ENCODE measurements at places on chromosomes 5 and 9.

- no peak for DNase-seq
Observed at GRCh38 chr5:178902849-178903248, 7.1 kb downstream of the ZFP2 start.

- no peak for DNase-seq
Observed at GRCh38 chr5:174736331-174736721, 11.9 kb downstream of the MSX2 start.

DNA sequence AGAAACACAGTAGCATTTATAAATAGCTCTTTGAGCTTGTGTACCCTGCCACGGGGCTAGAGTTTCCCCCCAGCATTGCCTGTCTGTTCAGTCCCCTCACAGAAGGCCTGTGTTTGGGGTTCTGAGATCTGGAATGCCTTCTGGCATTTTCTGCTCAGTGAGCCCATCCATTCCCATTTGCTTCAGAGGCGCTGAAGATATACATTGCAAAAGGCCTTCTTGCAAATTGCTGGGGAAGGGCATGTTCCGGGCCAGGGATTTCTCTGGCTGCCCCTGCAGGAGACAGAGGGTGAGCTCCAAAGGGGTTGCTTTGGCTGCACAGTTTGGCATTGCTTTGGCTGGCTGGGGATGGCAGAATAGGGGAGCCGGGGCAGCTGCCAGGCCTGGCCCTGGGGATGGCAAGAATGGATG lies 308.4 kb downstream of the MSX2 start:
- no peak for DNase-seq

- DNase-seq, result no peak
Observed at GRCh38 chr9:25119041-25119440, 559.2 kb downstream of the TUSC1 start.

- DNase-seq, result no peak
Observed at GRCh38 chr5:101009758-101010519, 106.9 kb upstream of the ST8SIA4 start.

- DNase-seq, result no peak
Observed at GRCh38 chr9:95107976-95108375, 209.5 kb downstream of the FANCC start.

GRCh38 chr5:39420482-39421145 lies 4.2 kb downstream of the DAB2 start:
- DNase-seq, result no peak

- no peak for DNase-seq
Observed at GRCh38 chr5:8720506-8720905, 825.4 kb downstream of the SEMA5A start.

GRCh38 chr5:61332851-61333320 lies 828 bp downstream of the ZSWIM6 start:
- DNase-seq, result peak; percentile 22

GRCh38 chr9:94577571-94577970 lies 16.1 kb downstream of the FBP2 start:
- no peak for DNase-seq
